RPMI7951 (cell line): ENCODE measurements at places on chromosomes 1 and 21.

DNA sequence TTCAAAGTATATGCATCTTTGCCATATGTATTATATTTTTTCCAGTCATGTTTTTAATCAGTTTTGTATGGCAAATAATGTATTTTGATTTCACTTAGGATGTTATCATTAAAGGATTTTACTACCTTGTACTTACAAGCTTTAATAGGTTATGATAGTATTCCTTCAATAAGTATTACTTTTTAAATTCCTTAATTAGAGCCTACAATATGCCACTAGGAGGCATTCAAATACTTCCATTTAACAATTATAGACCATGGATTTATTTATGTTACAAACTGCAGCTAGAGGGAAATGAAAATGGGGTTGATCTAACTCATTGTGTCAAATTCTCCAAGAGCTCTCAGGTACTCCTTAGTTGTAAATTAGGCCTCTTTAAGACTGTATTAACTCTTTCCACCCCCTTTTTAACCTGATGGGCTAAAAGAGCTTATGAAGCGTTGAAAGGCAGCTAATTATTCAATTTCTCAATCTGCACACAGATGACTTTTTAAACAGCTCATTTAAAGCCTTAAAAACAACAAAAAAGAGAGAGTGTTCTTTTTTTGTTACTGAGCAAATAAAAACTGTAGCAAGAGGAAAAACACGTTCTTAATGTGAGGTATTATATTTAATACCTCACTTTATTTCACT lies 156.2 kb downstream of the DENND1B start:
- DNase-seq, result peak; percentile 34

- peak; percentile 31 for DNase-seq
These were observed 115.6 kb downstream of the TNFSF18 start for GRCh38 chr1:172935062-172935592.

DNA sequence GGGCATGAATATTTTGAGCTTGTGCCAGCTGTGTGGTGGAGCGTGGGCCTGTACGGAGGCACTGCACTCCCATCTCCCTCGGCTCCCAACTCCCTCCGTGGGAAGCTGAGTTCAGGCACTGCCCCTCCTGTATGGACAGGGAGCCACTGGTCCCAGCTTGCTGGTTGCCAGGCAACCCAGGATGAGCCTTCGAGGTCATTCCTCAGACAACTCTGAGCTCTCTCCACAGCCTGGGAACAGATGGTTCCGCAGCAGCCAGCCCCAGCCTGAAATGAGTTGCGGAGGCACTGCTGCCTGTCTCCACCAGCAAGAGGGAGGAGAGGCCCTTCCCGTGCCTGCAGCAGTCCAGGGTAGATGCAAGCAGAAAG lies 58.4 kb upstream of the TENT5B start:
- DNase-seq, result peak; percentile 40

DNA sequence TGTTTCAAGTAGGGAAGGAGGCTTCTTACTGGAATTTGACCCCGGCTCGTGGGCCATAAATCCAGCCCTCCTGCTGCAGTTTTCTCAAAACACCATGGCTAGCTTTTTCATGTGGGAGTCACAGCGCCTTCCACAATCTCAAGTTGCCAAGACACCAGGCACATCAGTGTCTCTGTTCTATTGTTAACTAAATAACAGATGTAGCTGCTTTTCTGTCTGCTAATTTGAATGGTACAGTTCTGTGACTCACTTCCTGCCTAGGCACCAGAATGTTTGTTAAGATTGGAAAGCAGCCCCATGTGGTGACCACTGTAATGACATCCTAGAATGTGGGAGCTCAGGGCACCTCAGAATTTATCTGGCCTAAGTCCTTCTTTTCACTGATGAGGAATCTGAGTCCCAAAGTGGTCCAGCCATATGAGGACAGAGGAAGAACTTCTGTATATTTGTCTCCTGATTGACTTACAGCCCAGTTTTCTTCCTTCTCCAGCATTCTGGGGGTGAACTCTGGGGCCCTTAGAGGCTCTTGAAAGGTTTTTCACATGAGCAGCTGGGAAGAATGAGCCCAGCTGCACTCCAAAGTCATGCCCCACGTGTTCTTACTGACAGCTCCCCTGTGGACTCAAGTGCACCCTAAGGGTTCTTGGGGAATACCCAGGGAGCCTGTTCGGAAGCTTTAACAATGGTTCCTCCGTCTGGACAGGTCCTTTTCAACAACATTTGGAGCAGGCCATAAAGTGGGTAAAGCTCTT lies 27.5 kb downstream of the TRIM45 start:
- peak; percentile 70 for DNase-seq

DNA sequence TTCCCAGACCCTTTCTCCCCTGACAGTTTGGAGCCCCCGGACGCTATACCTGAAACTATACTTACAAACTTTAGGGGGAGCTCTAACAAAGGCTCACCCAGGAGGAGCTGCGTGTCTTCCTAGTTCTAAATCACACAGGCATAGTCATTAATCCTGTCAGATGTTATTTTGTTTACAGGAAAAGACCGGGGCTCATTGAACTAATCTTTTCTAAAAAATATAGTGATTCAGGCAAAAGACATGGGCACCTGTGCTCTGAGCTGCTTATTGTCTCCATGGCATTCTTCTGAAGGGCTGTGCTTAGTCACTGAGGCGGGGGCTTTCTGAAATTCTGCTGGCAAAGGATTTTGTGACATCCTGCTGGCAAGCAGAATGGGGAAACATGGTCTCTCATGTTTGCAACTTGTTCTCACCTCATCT lies 1577.0 kb downstream of the NCAM2 start:
- peak; percentile 2 for DNase-seq

GRCh38 chr1:235244974-235245592 lies 82.9 kb downstream of the ARID4B start:
- DNase-seq, result no peak

- DNase-seq, result no peak
These were observed 56.8 kb downstream of the TENT5C start for GRCh38 chr1:117662667-117663066.

DNA sequence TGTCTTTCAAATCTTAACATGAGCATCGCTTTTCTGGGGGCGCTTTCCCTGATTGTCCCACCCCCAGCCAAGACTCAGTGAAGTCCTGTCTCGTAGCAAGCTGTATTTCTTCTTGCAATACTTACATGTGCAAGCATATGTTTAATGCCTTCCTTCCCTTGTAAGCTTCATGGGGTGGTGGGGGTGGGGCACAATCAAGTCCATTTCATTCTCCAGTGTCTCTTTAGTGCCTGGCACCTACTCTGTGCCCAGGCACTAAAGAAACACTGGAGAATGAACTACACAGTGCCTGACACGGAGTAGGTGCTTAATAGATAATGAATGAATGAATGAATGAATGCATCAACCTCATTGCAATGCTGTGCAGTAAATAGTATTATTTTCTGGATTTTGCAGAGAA lies 143.1 kb downstream of the PLPP3 start:
- DNase-seq, result no peak

- peak; percentile 62 for DNase-seq
These were observed 16.2 kb downstream of the PROX1 start for GRCh38 chr1:214004014-214004413.

DNA sequence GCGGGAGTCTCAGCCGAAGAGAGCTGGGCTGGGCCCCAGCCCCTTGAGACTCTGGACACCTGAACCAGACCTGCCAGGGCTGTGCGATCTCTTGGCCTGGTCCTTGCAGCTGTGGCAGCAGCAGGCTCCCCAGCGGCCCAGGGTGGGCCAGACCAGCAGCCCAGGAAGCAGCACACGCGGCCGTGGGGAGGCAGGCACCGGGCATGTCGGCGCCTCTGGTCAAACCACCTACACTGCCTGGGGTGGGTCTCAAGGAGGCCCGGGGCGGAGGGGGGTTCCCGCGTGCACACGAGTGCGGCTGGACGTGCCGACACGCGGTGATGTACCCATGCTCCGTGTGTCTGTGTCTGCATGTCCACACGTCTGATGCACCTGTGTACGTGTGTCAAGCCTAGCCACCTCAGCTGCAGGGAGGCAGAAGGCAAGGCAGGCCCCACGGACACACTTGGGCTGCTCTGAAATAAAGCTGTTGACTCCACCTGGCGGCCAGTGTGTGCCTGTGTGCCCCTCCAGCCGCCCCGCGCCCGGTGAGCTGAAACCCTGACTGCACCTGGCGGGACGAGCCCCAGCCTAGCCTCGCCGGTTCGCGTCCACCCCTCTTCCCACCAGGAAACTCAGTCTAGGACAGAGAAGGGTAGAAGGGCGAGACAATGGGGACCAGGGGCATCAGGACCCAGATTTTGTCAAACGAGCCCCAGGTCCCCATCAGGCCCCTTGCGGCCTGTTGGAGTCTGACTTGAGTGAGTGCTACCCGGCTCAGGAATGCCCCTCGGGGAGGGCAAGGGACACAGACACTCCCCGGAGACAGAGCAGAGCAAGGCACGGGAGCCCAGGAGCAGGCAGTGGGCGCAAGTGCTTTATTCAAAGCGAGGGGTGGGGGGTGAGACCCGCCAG lies 11.6 kb downstream of the SCNN1D start:
- peak; percentile 61 for DNase-seq

DNA sequence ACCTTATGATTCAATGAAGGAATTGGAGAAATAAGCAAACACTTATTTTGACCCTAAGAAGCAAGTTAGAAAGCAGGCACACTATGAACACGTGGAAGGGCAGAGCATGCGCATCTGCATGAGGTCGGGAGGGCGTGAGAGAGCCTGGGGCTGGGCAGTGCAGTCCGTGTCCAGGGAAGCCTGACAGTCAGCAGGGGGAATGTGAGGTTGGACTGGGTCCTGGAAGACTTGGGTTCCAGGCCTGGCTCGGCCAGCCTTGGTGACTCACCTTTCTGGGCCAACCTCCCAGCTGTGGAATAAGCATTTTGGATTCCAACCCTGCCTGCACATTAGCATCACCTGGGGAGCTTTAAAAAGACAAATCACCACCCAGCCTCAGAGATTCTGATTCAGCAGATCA lies 26.6 kb upstream of the LMX1A start:
- DNase-seq, result peak; percentile 73

DNA sequence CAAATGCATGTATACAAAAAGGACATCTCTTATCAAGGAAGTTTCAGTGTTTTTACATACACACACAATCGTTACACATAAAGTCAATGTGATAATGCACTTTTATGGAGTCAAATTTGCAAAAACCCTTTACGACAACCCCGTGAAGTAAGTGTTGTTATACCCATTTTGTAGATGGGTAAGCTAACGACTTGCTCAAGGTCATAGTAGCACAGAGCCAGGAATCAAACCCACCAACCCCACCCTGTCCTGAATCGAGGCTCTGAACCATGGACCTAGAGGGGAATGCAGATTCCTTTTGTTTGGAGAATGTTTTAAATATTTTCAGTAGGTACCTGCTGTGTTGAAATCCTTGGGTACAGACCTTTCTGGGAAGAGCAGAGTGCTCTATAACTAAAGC lies 77.4 kb upstream of the ARTN start:
- no peak for DNase-seq

DNA sequence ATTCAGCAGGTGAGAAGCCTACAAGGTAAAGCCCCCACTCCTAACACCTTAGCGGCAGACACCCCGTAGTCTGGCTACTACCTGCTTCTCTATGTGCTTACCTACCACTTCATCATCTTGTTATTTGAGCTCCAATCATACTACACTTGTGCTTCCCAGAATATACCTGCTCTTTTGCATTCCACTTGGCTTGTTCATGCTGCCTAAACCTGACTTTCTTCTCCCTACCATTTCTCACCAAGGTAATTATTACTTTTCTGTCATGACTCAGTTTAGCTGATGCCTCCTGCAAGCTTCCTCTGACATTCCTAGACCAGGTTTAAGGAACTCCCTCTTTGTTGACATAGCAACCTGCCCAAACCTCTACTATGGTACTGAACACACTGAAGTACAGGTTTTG lies 495.6 kb upstream of the C1orf87 start:
- DNase-seq, result no peak

- DNase-seq, result peak; percentile 58
These were observed 447 bp downstream of the RUNX3 start for GRCh38 chr1:24929398-24930259.

DNA sequence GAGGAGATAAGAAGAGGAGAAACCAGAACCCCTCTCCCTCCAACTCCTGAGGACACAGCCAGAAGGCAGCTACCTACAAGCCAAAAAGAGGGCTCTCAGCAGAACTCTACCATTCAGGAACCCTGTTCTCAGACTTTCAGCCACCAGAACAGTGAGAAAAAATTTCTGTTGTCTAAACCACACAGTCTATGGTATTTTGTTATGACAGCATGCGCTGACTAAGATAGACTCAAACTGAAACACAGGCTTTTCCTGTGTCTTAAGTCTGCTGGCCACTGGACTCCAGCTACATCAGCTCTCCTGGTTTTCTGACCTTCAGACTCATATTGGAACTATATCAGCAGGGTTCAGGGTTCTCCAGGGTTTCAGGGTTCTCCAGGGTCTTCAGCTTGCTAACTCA lies 126.5 kb upstream of the TNFSF4 start:
- peak; percentile 24 for DNase-seq

GRCh38 chr1:226092965-226093364 lies 30.4 kb downstream of the H3-3A start:
- no peak for DNase-seq

DNA sequence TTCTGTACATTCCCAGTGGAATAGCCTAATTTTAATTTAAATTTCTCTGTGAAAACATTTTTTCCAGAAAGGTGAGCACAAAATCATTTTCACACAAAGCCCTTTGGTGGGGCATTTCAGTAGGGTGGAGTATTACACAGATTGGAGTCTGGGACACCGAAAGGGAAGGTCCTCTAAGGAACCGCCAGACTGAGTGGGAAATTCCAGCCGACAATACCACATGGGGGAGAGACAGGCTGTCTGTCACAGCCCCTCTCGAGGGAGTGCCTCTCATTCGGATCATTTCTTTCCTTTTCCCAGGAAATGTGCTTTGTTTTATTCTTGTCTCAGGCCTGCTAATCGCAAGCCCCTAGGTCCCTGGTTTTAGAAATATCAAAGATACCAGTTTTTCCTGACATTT lies 150.6 kb upstream of the HOOK1 start:
- no peak for DNase-seq

DNA sequence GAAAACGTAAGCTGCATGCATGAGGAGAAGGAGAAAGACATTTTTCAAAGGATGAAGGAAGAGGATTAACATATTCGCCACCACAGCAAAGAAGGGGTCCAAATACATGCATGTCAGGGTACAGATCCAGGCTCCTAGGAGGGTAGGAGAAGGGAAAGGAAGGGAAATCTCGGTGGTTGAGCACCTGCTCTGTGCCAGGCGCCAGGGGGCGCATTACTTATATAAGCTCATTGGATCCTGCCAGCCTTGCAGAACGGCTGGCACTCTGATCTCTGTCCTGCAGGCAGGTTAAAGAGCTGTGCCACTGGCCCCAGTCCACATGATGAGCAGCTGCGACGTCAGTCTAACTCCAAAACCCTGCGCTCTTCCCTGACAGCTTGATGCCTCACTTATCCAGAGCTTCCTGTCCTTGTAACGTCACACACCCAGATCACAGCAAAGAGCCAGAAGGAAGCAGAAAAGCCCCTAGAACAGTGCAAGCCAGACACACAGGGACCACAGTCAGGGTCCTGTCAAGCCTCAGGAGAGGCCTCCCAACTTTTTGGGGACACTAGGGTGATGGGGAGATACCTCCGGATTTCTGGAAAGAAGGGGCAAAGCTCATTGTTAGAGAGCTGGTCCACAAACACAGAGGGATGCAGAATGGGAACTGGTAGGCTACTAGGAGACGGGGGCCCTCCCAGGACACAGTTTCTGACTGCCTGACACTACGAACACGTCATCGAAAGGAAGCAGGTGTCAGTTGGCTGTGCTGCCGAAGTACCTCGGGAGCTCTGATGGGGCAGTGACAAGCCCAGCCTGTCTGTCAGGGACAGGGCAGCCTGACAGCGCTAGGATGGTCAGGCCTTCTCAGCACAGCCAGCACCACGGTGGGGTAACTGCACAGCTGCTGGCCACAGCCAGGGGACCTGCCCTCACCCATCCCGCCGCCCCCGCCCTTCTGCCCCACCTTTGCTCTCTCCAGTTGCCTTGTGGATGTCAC lies 99.1 kb downstream of the BEND5 start:
- DNase-seq, result peak; percentile 72
